ENCODE measurements at places on chromosomes 5 and 9.
A peak's percentile ranks its signal among the peaks of the same experiment; 100 is the strongest.

DNA sequence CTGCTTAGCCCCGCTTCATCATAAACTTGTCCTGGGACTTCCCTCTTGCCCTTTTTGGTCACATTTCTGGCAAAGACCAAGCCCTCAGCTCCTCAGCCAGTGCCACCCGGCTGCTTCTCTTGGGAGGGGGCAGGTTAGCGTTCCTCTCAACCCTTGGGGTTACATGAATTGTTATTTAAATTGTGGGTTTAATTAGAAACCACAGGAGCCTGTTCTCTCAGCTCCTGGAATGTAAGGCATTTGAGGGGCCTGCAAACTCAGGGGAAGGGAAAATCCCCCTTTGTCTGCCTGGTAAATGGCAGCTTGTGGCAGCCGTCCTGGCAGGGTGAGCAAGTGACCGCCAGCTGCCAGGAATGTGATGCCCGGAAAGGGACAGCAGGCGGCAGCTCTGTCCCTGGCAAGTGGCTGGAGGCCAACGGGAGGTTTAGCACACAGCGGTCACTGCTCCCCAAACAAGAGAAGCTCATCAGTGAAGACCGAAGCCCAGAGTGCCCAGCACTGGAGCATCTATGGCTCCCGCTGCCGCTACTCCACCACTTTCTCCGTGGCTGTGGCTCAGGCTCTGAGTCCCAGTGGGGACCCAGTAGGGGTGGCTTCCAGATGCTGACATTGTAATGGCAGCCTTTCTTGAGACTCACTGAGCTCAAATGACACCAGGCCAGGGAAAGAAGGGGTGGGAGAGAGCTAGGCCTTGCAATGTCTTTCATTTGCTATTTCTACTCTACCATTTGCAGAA lies 51.7 kb downstream of the SHB start:
- peak; percentile 98 for DNase-seq

- no peak for DNase-seq
Measured at GRCh38 chr5:6248132-6248531, 130.2 kb downstream of the MED10 start.

- DNase-seq, result peak; percentile 66
Measured at GRCh38 chr5:98635656-98636055, 137.8 kb upstream of the RGMB start.

- DNase-seq, result no peak
Measured at GRCh38 chr5:45355189-45355992, 340.8 kb downstream of the HCN1 start.

DNA sequence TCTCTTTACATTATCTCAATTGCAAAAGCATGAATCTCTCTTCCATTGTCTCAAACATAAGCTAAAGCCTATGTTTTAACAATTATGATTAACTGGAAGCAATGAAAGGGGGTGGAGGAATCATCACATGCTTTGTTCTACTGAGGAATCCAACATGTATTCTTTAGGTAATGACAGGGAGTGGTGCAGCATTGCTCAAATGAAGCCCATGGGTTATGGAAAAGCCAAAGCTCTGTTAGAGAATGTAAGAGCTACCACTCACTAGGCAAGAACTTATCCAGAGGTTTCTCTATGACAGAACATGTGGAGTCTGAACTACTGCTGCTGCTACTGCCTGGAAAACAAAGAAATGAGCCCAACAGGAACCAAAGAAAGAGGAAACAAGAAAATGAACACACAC lies 28.7 kb downstream of the KIF3A start:
- no peak for DNase-seq

DNA sequence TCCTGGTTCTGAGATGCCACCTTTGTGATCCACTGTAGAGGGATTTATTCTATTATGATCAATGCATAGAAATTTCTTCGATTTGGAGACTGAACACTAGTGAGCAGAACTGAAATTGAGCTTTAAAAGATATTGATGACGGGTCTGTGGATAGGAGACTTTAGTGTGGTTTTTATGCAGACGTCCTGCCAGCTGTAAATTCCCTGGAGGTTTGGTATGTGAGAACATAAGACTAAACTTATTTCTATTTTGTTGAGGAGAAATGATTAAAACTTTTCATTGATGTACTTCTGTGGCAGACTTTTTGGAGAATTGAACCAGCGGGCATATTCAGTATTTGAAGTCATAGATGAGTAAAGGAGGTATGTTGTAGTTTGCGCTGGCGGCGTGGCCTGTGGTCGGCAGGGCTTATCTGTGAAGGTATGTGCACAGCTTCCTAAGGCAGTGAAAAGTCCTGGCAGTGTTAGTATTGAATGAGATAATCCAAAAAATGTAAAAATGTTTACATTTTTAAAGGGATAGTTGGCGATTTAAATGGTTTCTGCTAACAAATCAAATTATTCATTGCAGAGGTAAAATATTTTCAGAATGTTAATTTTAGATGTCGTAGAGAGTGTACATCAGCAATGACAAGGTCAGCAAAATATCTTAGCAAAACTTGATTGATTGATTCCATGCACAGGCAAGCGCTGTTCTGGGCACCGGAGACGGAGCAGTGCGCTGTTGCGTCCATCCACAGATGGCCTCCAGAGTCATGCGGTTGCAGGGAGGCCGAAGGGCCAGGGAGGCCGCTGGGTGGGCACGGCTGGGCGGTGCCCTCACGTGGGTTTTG lies 20.4 kb downstream of the TENT4A start:
- DNase-seq, result no peak

DNA sequence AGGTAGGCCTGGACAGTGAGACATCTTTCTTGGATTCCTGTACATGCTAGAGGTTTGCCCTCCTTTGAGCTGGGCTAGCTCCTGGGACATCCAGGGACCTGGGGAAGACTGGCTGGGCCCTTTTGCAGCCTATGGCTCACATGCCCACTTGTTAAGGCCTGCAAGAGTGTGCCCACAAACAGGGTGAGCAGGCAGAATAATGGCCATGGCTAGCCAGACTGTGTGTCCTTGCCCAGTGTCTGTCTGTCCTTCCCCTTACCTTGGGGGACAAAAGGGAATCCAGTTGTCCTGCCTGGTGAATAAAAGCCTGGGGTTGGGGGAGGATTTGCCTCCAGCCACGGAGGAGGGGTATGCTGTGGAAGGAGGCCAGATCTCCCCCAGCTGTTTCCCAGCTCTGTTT lies 13.0 kb upstream of the CXXC5 start:
- no peak for DNase-seq

DNA sequence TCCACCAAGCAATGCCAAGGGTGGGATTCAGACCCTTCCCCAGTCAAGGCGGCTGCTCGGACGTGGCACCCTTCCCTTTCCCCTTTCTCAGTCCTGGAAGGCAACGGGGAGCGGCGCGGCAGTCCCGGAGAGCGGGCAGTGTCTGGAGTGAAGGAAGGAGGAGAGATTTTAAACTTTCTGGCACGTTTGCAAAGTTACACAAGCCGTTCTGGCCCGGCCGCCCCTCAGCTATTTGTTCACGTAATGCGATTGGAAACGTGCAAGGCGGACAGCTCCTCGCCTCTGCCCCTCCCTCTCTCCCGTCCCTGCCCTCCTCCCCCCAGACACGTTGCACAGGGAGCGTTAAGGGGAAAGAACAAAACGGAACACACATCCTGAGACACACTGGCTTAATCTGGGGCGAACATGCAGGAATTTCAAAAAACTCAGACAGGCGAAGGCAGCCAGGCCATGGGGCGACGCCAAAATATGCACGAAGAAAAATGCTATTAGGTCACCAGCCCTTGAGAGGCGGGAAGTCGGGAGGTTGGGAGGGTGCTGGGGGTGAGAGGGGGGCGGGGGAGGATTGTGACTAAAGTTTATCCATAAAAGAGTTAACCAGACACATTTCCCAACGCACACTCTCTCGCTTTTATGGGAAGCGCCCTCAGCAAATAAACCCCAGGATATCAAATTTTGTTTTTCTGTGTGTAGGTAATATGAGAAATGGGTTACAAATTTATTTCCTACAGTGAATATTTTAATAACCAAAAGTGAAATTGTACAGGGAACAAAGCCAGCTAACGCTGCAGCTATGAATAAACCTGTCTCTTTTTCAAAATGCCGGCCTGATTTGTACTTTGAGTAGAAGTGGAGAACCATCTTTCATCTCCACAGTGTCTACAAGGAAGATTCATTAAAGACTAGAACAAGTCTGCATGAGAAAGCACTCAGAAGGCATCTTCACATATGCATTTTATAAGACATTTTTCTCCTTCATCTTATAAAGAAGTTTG lies at the start of gene LOX:
LOX (minus strand) TSS at position 144 of the 995 bp plus-strand sequence. CDS start 274 bp downstream, outside the sequence.
- DNase-seq, result peak; percentile 76

DNA sequence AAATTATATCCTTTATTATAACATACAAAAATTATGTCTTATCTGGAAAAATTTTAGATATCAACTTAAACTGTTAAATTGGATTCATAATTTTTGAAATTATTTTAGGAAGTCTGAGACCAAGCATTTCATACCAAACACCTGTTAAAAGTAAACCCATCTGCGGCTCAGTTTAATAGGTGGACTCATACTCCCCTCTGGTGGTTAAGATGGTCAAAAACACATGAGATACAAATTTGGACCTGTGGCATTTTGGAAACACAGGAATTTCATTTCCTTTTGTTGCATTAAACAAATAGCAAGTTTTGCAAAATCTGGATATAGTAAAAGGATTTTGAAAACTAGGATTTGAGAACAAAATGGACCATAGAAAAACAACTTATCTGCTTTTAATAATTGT lies 53.7 kb downstream of the RGMB start:
- peak; percentile 74 for DNase-seq

- DNase-seq, result peak; percentile 6
Measured at GRCh38 chr5:147763791-147764525, 18.6 kb downstream of the JAKMIP2 start.

- peak; percentile 48 for DNase-seq
Measured at GRCh38 chr9:131739959-131740648, at the start of gene RAPGEF1. Gene RAPGEF1, minus strand, starts transcription at chr9:131740076. Its CDS starts 246 bp downstream, at chr9:131739830.

DNA sequence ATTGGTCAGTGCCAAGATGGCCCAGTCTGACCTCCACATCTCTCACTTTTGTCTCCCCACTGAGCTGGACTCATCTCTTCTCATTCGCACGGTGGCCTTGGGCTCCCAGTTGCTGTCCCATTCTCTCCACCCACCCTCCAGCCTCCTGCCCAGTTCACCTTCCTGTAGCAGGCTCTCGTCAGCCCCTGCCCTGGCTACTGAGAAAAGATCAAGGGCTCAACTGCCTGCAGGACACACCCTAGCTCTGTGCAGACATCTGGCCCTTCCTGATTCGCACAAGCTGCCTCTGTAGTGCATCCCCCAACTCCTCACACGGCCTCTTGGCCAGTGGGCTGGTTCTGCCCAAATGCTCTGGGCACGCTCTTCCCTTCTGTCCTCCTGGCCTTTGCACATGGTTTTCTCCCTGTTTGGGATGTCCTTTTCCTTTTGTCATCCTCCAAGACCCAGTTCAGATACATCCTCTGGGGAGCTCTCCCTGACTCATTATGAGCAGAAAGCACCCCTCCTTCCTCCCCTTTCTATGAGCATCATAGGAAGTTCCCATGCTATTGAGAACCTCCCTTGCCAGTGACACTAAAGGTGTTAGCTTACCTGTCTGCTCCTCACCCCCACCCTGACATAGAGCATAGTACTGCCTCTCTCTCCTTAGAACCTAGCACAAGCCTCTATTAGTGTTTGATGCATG lies 78.5 kb upstream of the TGFBR1 start:
- no peak for DNase-seq

DNA sequence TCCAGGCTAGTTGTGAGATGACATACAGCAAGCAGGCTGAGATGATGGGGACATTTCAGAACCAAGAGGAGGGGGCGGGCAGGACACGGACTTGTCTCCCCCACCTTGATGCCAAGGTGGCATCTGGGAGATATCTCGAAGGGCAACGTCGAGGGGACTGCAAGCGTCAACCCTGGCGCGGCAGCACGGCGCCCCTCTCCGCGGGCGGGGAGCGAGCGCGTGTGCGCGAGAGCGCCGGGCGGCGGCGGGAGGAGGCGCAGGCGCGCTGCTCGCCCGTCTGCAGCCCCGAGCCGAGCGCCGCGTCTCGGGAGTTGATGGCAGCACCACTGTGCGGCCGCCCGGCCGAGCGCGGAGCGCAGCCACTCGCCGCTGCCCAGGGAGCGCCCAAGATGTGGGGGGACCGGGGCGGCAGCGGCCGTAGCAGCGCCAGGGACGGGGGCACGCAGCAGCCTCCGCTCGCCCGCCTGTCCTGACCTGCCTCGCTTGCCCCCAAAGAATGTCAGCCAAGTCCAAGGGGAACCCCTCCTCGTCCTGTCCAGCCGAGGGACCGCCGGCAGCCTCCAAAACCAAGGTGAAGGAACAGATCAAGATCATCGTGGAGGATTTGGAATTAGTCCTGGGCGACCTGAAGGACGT lies at the start of gene PRR16:
PRR16 (plus strand) TSS at position 310 of the 636 bp plus-strand sequence.
- DNase-seq, result peak; percentile 85

- no peak for DNase-seq
Measured at GRCh38 chr9:98974106-98974505, 30.4 kb downstream of the COL15A1 start.

DNA sequence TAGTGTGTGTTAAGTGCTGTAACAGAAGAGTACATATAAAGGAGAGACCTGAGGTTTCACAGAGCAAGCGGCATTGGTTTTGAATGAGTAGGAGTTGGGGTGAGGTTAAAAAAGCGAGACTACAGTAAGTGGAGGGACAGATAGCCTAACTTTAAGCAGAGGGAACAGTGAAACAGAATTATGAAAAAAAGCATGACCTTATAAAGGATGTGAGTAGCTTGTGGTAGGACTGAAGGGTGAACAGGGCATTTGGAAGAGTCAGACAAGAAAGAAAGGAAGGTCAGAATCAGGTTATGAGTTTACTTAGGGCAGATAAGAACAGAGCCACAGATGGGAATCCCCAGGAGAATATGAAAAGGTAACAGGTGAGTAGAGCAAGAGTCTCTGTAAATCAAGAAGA lies 22.5 kb downstream of the MSANTD3 start:
- no peak for DNase-seq

DNA sequence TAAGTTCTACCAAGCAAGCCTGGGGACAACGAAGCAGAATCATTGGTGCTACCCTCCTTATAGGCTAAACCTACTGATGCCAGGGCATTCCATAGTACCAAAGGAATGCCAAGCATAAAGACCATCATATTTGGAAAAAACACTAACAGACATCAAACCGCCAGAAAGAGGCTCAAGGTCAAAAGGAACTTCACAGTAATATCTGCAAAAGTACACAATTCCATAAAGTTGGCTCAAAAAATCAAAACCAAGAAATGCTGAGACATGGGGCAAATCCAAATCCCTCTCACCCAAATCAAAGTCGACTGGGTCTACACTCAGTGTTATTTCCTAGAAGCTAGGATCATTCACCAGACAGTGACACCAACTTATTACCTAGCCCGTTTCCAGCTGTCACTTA lies 3.4 kb downstream of the VCP start:
- no peak for DNase-seq

GRCh38 chr9:114271556-114272510 lies 51.1 kb upstream of the ORM1 start:
- peak; percentile 62 for DNase-seq

GRCh38 chr5:146993876-146994530 lies 115.4 kb upstream of the PPP2R2B start:
- DNase-seq, result peak; percentile 6

DNA sequence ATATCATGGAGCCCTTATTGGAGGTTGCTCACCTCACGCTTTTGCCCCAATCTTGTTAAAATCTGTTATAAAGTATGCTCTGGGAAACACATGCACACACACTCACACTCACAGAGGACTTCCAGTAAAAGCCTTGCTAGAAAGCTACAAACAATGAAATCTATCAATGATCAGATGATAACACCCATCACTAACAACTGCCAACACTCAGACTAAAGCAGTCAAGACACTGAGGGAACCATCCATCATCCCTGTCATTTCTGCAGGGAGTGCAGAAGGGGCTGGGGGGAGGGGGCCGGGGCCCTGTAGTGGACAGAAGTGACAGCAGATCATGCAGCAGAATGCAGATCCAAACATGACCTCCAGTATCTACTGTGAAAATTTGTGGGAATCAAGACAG lies 179.1 kb downstream of the AOPEP start:
- DNase-seq, result no peak
